ENCODE measurements at places on chromosomes 4 and X. TPM values are rescaled to one million over a fixed set of nuclear protein-coding genes. Genes with fewer than 3 reads are reported as not detected.

The INTS6L gene
- 25.0 TPM for total RNA-seq

The SHISA3 gene
- 0.58 TPM for total RNA-seq

The SAT1 gene
- 205 TPM for total RNA-seq

The RTL3 gene
- total RNA-seq = not detected

The COX7B2 gene
- total RNA-seq = not detected

- H3K4me3 ChIP-seq = no peak overlapping the region
- H3K27me3 ChIP-seq = no peaks in the 10 kb centered on the region
- H3K4me1 ChIP-seq = peaks cover 1% of the 10 kb centered on the region
- DNase-seq = no peak
- H3K36me3 ChIP-seq = no peaks in the 10 kb centered on the region
Observed at GRCh38 chrX:14936561-14936960, 63.3 kb downstream of the MOSPD2 start.

GRCh38 chr4:37540486-37540885 lies 145.7 kb downstream of the RELL1 start:
- no peaks in the 10 kb centered on the region for H3K36me3 ChIP-seq
- no peaks in the 10 kb centered on the region for H3K4me1 ChIP-seq
- H3K27me3 ChIP-seq = no peaks in the 10 kb centered on the region
- no peak overlapping the region for H3K4me3 ChIP-seq
- no peak for DNase-seq

GRCh38 chrX:109830157-109830703 lies 97.2 kb upstream of the ACSL4 start:
- no peak overlapping the region for H3K4me3 ChIP-seq
- no peak overlapping the region for H3K27ac ChIP-seq
- no peaks in the 10 kb centered on the region for H3K4me1 ChIP-seq
- DNase-seq = no peak
- H3K36me3 ChIP-seq = no peaks in the 10 kb centered on the region

DNA sequence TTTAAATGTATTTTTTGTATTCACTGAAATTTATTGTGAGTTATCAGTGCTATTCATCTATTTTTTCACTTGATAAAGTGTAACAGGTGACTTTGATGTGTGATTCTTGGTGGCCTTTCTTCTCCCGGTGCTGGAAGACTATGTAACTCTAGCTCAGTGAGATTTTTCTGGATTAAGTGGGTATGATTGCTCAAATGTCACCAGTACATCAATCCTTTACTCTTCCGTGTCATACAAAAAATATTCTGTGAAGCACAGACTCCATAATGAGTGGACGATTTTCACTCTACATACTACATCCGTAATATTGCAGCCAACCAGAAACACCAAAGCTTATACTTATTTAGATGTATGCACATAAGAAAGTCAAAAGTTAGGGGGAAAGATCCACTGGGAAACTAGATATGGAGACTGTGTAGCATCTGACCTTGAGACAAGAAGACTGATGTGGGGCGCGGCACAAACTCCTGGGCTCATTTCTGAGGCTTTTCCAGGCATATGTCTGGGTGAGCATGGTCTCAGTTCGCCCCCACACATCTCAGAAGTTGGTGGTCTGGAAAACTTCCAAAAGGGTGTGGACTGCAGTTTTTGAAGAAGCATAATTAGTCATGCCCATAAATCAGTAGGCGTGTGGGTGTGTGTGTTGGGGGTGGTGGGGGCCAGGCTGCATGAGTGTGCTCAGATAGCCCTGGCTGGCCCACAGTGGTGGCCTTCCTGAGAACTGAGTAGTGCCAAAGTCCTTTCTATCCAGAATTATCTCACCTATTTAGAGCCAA lies 53.9 kb upstream of the TENM3 start:
- no peaks in the 10 kb centered on the region for H3K36me3 ChIP-seq
- no peaks in the 10 kb centered on the region for H3K27me3 ChIP-seq
- DNase-seq = no peak
- no peak overlapping the region for H3K27ac ChIP-seq
- H3K4me1 ChIP-seq = no peaks in the 10 kb centered on the region

DNA sequence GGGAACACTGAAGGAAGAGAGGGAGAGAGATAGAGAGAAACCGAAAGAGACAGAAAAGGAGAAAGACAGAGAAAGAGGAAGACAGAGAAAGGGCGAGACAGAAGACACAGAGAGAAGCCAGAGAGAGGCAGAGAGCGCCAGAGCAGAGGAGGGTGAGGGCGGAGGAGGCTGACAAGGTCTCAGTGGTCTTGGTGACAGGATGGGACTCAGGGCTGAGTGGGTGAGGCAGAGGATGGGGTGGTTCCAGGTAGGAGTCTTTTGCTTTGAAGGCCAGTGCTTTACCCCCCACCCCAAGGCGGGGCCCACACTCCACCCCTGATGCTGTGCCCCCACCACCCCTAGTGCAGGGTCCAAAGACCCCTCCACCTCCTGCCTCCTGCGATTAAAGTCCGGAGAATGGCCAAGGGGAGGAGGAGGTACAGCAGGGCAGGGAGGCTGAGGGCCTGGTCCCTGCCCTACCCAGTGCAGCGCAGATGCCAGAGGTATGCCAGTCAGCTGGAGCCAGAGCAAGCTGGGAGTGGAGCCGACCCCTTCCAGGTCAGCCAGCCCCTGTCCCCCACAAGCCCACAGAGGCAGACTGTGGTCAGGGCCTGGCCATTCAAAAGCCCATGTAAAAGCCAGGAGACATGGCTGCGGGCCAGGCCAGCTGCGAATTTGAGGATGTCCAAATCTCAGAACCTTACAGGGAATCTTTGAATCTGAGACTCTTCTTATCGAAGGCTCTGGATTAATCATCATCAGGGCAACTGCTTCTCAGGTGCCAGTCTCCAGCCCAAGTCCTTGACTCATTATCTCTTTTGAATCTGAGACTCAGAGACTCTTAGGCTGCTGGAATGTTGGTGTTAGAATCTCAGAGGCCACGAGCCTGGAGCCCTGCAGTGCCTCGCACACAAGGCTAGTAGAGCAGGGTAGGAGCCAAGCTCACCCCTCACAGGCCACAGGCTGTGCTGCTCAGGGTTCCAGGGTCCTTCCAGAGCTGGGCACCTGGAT lies 758 bp downstream of the IQSEC2 start:
- H3K27ac ChIP-seq = no peak overlapping the region
- H3K27me3 ChIP-seq = peaks cover 2% of the 10 kb centered on the region
- peaks cover 11% of the 10 kb centered on the region for H3K4me1 ChIP-seq
- H3K36me3 ChIP-seq = no peaks in the 10 kb centered on the region

GRCh38 chrX:103656617-103657016 lies 27.8 kb downstream of the TCEAL1 start:
- H3K36me3 ChIP-seq = no peaks in the 10 kb centered on the region
- no peak for DNase-seq
- H3K4me3 ChIP-seq = no peak overlapping the region
- H3K4me1 ChIP-seq = peaks cover 6% of the 10 kb centered on the region
- no peaks in the 10 kb centered on the region for H3K27me3 ChIP-seq
- H3K27ac ChIP-seq = no peak overlapping the region

DNA sequence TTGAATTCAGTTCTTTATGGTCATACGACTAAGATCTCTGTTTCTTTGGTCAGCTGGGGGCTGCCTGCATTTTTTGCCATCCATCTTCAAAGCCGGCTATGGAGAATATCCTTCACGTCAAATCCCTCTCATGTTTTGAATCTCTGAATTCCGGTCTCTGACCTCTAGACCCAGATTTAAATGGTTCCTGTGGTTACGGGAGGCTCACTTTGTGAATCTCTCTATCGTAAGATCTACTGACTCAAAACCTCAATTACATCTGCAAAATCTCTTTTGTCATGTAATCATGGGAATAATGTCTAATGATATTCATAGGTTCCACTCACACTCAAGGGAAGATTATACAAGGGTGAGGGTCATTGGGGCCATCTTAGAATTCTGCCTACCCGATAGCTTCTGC lies 5.7 kb upstream of the MPC1L start:
- H3K27me3 ChIP-seq = no peaks in the 10 kb centered on the region
- H3K4me1 ChIP-seq = no peaks in the 10 kb centered on the region
- H3K36me3 ChIP-seq = no peaks in the 10 kb centered on the region
- no peak overlapping the region for H3K4me3 ChIP-seq

DNA sequence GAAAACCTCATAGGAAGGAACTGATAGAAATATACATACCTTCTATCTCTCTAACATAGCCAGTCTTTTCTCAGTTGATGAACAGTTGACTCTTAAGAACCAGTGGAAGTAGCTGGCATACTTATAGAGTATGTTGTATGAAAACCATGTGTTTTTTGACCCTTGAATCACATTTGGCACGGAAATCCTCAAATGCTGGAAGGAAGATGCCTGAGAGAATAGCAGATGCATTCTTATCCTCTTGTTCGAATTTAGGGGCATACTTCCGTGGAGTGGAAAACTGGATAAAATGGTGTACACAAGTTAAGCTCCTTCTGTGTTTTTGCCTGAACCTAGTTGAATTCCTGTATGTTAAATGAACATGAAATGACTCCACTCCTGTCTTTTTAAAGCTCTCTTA lies 145.5 kb downstream of the PCDH7 start:
- DNase-seq = no peak
- no peaks in the 10 kb centered on the region for H3K36me3 ChIP-seq
- no peak overlapping the region for H3K27ac ChIP-seq
- no peaks in the 10 kb centered on the region for H3K4me1 ChIP-seq
- H3K27me3 ChIP-seq = no peaks in the 10 kb centered on the region

- H3K27ac ChIP-seq = no peak overlapping the region
- H3K4me3 ChIP-seq = no peak overlapping the region
- H3K4me1 ChIP-seq = peaks cover 12% of the 10 kb centered on the region
- DNase-seq = no peak
- H3K36me3 ChIP-seq = no peaks in the 10 kb centered on the region
Observed at GRCh38 chrX:120791013-120791643, 84.5 kb downstream of the CT47B1 start.

GRCh38 chr4:170193496-170193895 lies 103.7 kb upstream of the AADAT start:
- H3K27me3 ChIP-seq = no peaks in the 10 kb centered on the region
- H3K4me1 ChIP-seq = no peaks in the 10 kb centered on the region
- DNase-seq = no peak
- no peaks in the 10 kb centered on the region for H3K36me3 ChIP-seq
- no peak overlapping the region for H3K27ac ChIP-seq

DNA sequence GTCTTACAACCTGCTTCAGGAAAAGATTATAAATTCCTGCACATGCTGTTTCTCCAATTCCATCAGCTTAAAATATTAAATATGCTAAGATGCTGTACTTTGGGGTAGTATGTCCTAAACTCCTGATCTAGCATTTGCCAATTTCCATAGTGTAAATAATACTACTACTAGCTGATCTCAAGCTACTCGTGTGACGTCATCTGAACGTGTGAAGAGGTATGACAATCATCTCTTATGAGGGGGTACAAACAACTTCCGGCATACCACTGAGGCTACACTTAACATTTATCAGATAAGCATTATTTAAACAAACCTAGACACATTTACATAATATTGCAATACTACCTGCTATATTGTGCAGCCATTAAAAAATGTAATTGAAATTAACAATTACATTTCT lies 52.4 kb upstream of the APELA start:
- H3K4me3 ChIP-seq = no peak overlapping the region
- H3K27ac ChIP-seq = no peak overlapping the region
- no peaks in the 10 kb centered on the region for H3K27me3 ChIP-seq
- no peaks in the 10 kb centered on the region for H3K4me1 ChIP-seq
- H3K36me3 ChIP-seq = no peaks in the 10 kb centered on the region

DNA sequence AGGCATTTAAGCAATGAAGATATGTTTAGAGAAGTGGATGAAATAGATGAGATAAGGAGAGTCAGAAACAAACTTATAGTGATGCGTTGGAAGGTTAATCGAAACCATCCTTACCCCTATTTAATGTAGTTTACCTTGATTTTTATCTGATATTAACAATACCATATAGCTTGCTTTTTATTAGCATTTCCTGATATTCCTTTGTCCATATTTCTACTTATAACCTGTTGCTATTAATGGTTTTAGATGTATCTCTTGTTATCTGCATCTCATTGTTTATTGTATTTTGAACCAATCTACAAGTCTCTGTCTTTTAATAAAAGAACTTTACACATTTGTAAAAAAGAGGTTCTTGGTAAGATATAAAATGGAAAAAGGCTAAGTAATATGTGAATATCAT lies 1.6 kb downstream of the TCEAL9 start:
- DNase-seq = no peak
- no peaks in the 10 kb centered on the region for H3K36me3 ChIP-seq
- H3K4me1 ChIP-seq = peaks cover 7% of the 10 kb centered on the region
- peaks cover 3% of the 10 kb centered on the region for H3K27me3 ChIP-seq
- no peak overlapping the region for H3K27ac ChIP-seq

DNA sequence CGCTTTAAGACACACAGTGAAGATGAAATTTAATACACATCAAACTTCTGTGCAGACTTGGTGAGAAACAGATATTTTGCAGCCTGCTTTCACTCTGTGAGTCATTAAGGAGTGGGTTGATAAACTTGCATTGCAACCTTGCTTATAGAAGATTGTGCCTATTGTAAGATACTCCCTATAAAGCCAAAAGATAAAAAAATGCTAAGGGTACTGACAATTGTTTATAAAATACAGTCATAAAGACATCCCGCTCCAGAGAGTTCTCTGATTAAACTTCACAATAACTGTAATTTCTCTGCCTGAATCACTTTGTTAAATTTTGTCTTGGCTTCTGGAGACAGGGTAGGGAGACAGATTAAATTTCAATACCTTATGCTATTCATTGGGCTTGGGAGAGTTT lies 49.1 kb downstream of the GALNT7 start:
- no peaks in the 10 kb centered on the region for H3K27me3 ChIP-seq
- H3K4me1 ChIP-seq = peaks cover 3% of the 10 kb centered on the region
- H3K27ac ChIP-seq = no peak overlapping the region
- H3K36me3 ChIP-seq = no peaks in the 10 kb centered on the region
- no peak overlapping the region for H3K4me3 ChIP-seq
- DNase-seq = no peak

DNA sequence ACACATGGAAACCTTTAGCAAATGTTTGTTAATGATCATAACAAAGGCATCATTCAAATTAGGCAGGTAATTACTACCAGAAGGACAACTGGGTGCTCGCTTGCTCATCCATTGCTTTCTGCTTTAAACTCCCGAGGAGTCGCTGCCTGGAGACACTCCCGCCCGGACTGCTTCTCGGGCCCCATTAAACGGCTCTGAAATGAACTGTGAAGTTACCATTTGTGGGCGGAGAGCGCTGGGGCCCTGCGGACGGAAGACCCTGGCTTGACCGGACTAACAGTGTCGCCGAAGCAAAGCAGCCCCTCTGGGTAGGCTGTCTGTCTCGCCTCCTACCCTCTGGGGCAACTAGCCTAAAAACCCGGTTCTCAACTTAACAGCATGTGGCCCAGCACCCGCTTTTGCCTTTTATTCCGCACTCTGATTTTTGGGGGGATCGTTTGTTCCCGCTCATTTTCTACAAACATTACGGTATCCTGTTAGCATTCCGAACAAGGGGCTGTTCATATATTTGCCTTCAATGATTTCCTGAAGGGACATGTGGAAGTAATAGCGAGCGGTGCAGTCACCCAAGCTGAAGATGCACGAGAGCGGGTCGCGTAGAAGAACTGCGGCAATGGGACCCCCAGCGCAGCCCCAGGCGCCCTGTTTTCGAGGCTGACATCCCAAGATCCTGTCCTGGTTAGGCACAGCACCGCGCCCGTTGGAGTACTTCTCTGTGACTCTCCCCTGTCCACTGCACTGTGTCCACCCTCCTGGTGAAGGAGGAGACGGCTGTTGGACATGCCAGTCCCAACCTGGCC lies 1.6 kb upstream of the PDGFRA start:
- no peak overlapping the region for H3K27ac ChIP-seq
- peaks cover 39% of the 10 kb centered on the region for H3K4me1 ChIP-seq
- no peak for DNase-seq
- H3K27me3 ChIP-seq = peaks cover 92% of the 10 kb centered on the region
- peak overlapping the region; percentile 4 for H3K4me3 ChIP-seq
- peaks cover 3% of the 10 kb centered on the region for H3K36me3 ChIP-seq

- H3K4me3 ChIP-seq = peak overlapping the region; percentile 1
- H3K27ac ChIP-seq = peak overlapping the region; percentile 19
- DNase-seq = no peak
- H3K4me1 ChIP-seq = peaks cover 24% of the 10 kb centered on the region
Observed at GRCh38 chr4:67575232-67576058, 16.9 kb downstream of the STAP1 start.
